Stimulated activated CD4-positive, alpha-beta T cell treated with anti-CD3 and anti-CD28 coated beads, TNF-alpha, amount 100 ng/mL, for 1 hour (primary cell): ENCODE measurements at places on chromosomes 4 and X.

DNA sequence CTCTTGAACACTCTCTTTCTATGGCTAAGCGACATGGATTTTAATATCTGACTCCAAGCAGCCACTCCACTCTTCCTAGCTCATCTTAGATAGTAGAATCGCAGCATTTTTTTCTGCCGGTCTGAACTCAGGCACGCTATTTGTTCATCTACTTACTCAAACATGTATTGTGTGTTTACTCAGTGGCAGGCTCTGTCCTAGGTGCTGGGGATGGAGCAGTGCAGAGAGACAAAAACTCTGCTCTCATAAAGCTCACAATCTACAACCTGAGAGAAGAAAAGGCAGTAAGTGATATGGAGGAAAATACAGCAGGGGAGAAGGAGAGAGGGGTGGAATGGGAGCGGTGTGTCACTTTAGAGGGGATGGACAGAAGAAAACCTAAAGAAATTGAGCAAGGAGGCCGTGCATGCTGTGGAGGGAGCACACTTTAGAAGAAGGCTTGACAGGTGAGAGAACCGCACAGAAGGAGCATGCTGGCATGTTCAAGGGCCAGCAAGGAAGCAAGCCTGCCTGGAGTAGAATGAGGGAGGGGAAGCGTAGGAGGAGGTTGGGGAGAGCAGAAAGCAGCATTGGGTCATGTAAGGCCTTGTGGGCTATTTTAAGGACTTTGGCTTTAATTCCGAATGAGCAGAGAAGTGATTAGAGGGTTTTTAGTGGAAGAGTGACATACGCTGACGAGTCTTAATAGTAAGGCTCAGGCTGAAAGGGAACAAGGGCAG is 132.0 kb downstream of the ANK2 start:
- DNase-seq, result no peak

DNA sequence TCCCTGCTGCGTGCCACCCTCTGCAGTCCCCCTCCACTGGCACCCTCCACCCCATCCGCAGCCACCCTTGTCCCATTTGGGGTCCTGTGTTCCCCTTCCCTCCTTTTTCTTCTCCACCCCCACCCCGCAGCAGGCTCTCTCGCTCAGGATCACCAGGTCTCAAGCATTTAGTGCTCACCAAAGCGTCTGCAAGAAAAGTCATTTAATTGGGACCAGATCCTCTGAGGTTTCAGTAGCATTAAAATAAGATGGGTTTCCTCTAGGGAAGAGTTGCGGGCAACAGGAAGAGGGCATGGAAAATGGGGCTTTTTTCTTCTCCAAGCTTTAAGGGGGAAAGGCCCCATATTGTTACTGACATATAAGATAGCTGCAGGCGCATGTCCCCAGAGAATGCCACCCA is 4.9 kb upstream of the HAUS7 start:
- no peak for DNase-seq

DNA sequence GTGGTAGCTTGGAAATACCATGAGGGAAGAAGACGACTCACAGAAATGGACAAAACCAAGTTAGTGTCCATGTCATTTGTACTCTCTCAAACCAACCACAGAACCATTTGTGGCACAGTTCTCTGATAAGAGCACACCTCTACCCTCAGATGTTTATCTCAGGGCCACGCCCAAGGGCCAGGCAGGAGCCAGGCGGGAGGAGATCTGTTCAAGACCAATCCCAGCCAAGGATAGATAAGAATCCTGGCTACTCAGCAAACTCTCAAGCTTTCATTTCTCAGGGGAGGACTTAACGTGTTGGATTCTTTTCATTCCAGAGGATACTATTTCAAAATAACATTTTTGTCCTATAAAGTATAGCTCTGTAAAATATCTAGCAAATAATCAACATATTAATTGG is 95.0 kb downstream of the NYX start:
- no peak for DNase-seq

DNA sequence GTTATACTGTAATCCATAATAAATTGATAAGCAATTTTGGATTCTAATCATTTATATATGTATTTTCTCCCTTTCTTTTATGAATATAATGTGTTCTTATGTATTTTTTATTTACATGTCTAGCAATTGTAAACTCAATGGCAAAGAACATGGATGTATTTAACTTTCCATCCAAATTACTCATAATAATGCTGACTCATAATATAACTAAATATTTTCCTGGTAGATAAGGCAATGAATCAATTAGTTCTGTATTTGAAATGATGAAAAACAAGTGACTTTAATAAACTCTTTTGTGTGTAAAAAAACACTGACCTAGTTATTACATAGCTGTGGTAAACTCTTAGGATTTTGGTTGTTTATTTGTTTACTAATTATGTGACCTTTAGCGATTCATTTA is 211.2 kb downstream of the DTHD1 start:
- no peak for DNase-seq

DNA sequence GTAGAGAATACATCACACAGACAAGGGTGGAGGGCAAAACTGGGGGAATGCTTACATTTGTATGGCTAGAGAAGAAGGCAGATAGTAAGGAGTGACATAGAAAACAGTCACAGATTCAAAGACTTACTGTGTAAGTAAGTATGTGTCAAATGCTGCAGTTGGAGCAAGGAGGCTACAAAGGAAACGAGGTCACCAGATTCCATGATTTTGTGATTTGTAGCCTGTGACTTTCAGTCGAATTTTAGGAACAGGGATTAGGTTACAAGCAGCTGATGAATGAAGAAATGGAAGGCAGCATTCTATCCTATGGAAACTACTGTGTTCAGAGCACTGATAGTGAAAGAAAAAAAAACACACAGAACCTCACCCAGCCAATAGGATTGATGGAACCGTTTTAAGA is 407.9 kb downstream of the IL15 start:
- no peak for DNase-seq
